Aorta (tissue), 5 donors: ENCODE measurements at places on chromosomes 1 and 21. TPM values are rescaled to one million over a fixed set of nuclear protein-coding genes. Genes with fewer than 3 reads are reported as not detected.
A peak's percentile ranks its signal among the peaks of the same experiment; 100 is the strongest.

DNA sequence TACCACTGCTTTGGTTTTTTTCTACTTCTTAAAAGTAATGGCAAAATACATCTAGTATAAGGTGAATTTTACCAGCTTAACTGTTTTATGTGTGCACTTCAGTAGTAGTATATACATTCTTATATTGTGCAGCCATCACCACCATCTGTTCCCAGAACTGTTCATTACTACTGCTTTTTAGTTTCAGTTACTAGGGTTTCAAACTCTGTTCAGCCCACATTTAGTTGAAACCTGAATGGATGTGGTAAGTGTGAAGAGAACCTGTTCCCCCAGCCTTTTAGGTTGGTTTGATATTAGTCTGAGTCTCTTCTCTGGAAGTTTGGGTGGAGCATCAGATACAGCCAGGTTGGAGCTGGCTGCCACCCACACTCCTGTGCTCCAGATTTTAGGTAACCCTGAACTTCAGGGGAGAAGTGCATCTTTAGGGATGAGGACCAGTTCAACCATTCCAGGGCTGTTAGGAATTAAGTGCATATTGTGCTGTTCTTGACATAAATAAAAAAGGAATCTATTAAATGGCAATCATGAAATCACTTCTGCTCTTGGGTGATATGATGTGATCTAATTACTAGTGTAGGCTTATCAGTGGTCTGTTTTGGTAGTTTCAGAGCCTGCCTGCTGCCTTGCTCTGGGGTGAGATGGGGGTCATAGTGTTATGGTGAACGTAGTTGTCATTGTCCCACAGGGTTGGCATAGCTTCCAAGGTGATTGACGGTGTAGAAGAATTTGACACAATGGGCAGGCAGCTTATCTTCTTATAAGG, 32.1 kb downstream of the URB2 start:
- no peak for DNase-seq
- peaks cover 3% of the 10 kb centered on the region for H3K36me3 ChIP-seq
- no peak overlapping the region for H3K27ac ChIP-seq

- H3K36me3 ChIP-seq: no peaks in the 10 kb centered on the region
- no peaks in the 10 kb centered on the region for H3K4me1 ChIP-seq
- H3K4me3 ChIP-seq: no peak overlapping the region
- no peak overlapping the region for H3K27ac ChIP-seq
Measured at GRCh38 chr1:14740016-14740415, 141.5 kb downstream of the KAZN start.

Gene CRP
- 0.32 TPM for total RNA-seq

- H3K36me3 ChIP-seq: no peaks in the 10 kb centered on the region
- peak overlapping the region; percentile 3 for H3K4me3 ChIP-seq
- H3K27me3 ChIP-seq: no peaks in the 10 kb centered on the region
- H3K4me1 ChIP-seq: peaks cover 2% of the 10 kb centered on the region
- H3K27ac ChIP-seq: peak overlapping the region; percentile 92
- no peak for DNase-seq
Measured at GRCh38 chr1:150567341-150567716, 12.1 kb downstream of the MCL1 start.

DNA sequence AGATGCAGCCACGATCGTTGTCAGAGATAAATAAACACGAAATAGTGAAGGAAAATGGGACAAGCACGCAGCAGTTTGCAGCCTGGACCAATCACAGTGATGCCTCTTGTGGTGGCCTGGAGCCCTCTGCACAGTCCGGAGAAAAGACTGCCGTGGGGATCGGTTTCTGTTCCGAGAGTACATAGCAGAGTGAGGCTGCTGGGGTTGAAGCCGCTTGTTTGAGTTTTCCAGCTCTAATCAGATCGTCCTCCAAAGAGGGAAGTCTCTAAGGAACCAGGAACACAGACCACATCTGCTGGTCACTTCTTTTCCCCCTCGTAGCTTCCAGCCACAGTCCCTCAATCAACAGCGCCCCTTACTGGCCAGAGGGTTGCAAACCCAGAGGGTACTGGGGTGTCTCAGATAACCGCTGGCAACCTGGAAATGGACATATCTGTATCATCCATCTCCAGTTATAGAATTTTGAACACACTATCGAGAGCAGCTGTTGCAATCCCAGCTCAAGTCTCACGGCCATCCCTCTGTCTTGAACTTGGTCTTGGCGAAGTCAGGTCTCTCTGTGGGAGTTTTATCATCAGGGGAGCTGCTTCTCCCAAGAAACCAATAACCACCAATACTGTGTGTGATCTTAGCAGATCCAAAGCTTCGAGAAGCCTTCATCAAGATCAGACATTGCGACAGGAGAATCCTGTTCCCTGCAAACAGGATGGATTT, 57.4 kb downstream of the OLIG1 start:
- no peaks in the 10 kb centered on the region for H3K27me3 ChIP-seq
- no peak overlapping the region for H3K27ac ChIP-seq
- peak overlapping the region; percentile 3 for H3K4me3 ChIP-seq
- no peaks in the 10 kb centered on the region for H3K36me3 ChIP-seq
- DNase-seq: peak; percentile 81
- no peaks in the 10 kb centered on the region for H3K4me1 ChIP-seq

DNA sequence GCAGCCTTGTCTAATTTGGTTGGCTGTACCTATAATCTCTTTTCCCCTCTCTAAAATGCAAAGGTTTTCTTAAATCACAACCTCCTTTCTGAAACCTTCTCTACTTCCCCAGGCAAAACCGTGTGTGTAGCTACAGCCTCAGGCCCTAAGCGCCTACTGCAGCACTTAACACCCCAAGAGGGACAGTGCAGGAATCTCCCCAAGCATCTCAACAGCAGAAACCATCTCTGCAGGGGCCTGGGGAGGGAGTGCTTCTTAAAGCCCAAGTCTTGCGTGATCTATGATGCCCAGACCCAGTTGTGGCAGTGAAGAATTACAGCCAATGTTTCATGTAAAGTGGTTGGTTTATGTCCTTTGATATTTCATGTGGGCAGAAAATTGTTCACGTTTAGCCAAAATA, 159.3 kb downstream of the DSCAM start:
- no peak for DNase-seq
- H3K27ac ChIP-seq: no peak overlapping the region
- no peaks in the 10 kb centered on the region for H3K36me3 ChIP-seq

Gene TIE1
- total RNA-seq: 65.3 TPM

DNA sequence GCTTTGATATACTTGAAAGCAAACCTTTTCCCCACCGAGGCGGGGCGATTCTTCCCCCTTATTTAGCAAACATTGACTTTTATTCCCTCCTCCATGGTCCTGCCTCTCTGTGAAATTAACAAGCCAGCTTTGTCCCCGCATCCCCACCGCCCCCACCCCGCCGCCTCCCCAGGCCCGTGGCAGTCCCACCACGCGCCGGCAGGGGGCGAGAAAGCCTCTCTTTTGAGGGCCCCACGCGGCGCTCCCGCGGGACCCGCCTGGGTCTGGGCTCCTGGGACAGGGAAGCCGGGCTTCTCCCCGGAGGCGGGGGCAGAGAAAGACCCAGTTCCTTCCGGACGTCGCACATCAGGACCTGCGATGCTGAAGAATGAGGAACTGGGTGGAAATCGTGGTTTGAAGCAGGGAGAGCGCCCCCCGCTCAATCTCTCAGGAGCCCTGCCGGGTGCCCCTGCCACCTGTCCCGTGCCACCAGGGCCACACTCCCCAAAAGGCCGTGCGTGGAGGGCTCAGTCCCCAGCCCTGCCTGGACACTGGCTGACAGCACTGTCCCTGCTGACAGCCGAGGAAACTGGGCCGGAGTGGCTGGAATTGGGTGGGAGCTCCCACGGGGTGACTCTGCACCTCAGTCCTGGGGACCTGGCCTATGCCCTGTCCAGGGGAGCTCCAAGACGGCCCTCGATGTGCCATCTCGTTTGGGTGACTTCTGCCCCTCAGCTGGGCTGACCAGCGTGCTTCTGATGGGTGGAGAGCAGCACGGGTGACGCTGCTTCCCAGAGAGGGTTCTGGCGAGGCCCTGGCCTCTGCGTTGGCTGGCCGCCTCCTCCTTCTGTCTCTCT, 8.6 kb upstream of the ACTRT2 start:
- H3K4me3 ChIP-seq: no peak overlapping the region
- no peak overlapping the region for H3K27ac ChIP-seq

DNA sequence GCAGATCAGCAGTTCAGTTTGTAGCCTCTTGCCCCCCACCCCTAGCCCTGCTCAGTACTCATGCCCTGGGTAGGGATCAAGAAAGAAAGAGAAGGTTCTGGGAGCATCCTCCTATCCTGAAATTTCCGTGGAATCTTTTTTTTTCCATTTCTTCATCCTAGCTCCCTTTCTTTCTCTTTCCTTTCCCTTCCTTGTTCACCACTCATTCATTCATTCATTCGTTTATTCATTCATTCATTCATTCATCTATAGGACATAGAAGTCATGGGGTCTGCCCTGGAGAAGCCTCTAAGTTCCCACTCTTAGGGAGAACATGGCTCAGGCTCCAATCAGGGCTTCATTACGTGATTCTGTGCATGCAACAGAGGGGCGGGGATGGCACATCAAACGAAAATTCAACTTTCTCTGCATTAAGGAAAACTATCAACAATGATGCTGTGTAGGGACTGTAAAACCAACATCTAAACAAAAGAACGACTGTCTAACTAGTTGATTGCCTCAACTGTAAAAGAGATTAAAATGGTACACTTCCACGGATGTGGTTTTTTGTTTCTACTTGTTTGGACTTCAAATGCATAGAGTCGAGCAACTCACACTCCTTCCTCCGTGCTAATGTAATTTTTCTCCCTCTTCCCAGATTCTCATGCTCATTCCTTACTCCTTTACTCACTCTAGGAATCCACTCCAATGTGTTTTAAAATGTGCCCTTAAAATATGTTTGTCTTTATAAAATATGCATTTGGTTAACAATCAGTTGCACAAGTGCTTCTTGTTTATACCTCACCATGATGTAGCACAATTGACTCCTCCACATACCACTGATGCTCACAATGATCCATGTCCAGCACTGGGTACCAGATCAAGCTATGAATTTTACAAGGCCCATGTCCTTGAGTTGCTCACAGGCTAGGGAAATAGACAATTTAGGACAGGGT, 101.2 kb upstream of the SLC2A1 start:
- no peak overlapping the region for H3K4me3 ChIP-seq
- H3K27ac ChIP-seq: no peak overlapping the region
- no peaks in the 10 kb centered on the region for H3K36me3 ChIP-seq
- H3K27me3 ChIP-seq: no peaks in the 10 kb centered on the region
- H3K4me1 ChIP-seq: no peaks in the 10 kb centered on the region

Gene TCEA3
- total RNA-seq: 25.7 TPM

Gene PKP1
- 0.16 TPM for total RNA-seq

- no peaks in the 10 kb centered on the region for H3K27me3 ChIP-seq
- H3K4me3 ChIP-seq: no peak overlapping the region
- H3K36me3 ChIP-seq: no peaks in the 10 kb centered on the region
- DNase-seq: no peak
Measured at GRCh38 chr1:172350856-172351255, 69.6 kb upstream of the C1orf105 start.

DNA sequence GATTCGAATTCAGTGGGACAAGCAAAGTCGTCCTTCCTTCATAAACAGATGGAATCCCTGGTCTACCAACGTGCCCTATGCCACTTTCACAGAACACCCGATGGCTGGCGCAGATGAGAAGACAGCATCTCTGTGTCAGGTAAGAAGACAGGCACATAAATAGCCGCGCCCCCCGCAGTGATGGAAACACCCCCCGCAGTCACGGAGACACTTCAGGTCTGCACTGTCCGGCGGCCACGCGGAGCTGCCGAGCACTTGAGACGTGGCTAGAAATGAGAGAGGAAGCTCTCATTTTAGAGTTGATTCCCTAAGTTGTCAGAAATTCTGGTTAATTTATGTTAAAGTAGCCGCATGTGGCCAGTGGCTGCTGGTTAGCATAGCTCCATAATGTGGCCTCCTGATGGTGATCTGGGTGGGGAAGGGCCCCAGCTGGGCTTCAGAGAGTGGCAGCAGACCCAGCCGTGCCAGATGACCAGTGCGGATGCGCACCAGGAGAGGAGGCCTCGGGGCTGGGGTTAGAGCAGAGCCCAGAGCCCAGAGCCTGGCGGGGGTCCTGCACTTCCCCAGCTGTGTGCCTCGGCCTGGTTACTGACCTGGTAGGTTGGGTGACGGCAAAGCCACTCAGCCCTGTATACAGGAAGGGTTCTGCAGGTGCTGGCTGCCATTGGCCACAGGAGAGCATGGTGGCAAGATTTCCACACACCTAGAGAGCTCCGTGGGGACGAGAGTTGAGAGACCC, 2.9 kb downstream of the TPRG1L start:
- DNase-seq: no peak
- no peak overlapping the region for H3K27ac ChIP-seq
- no peaks in the 10 kb centered on the region for H3K36me3 ChIP-seq
- H3K4me3 ChIP-seq: no peak overlapping the region
- H3K27me3 ChIP-seq: no peaks in the 10 kb centered on the region
- no peaks in the 10 kb centered on the region for H3K4me1 ChIP-seq

Gene HCRTR1
- total RNA-seq: not detected

- H3K27me3 ChIP-seq: no peaks in the 10 kb centered on the region
- no peak overlapping the region for H3K4me3 ChIP-seq
- DNase-seq: no peak
- no peak overlapping the region for H3K27ac ChIP-seq
Measured at GRCh38 chr1:233364026-233364425, 36.5 kb downstream of the MAP3K21 start.

GRCh38 chr1:186139115-186139514, 235.9 kb downstream of the TPR start:
- H3K36me3 ChIP-seq: no peaks in the 10 kb centered on the region
- no peaks in the 10 kb centered on the region for H3K4me1 ChIP-seq
- H3K27ac ChIP-seq: no peak overlapping the region
- no peak for DNase-seq
- no peaks in the 10 kb centered on the region for H3K27me3 ChIP-seq

GRCh38 chr1:201444792-201445191, 23.3 kb upstream of the TNNI1 start:
- no peaks in the 10 kb centered on the region for H3K4me1 ChIP-seq
- H3K27ac ChIP-seq: no peak overlapping the region
- peak; percentile 12 for DNase-seq
- H3K36me3 ChIP-seq: no peaks in the 10 kb centered on the region
- no peaks in the 10 kb centered on the region for H3K27me3 ChIP-seq
- no peak overlapping the region for H3K4me3 ChIP-seq

Gene UBXN11
- 14.6 TPM for total RNA-seq

- no peaks in the 10 kb centered on the region for H3K36me3 ChIP-seq
- no peak for DNase-seq
- H3K4me3 ChIP-seq: no peak overlapping the region
- H3K4me1 ChIP-seq: no peaks in the 10 kb centered on the region
- H3K27me3 ChIP-seq: no peaks in the 10 kb centered on the region
Measured at GRCh38 chr1:27218736-27219135, 15.7 kb upstream of the WDTC1 start.

Gene PLPPR5
- total RNA-seq: not detected

DNA sequence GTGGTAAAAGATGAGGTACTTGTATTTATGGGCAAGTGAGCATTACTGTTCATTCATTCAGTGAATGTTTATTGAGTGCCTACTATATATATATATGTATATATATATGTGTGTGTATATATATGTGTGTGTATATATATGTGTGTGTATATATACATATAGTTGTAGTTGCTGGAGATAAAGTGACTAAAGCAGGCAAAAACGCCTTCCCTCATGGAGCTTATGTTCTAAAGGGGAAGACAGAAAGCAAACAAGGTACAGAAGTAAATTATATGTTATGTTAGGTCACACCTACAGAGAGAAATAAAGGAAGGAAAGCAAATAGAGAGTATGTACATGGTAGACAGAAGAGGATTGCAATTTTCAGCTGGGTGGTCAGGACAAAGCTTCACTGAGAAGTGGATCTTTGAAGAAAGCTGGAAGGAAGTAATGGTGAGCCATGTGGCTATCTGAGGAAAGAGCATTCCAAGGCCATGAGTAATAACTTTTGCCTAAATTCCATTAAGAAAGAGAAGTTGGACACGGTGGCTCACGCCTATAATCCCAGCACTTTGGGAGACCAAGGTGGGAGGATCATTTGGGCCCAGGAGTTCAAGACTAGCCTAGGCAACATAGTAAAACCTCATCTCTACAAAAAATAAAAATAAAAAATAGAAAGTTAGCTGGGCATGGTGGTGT, 33.5 kb upstream of the KLF17 start:
- H3K27ac ChIP-seq: no peak overlapping the region
- no peaks in the 10 kb centered on the region for H3K4me1 ChIP-seq
- H3K27me3 ChIP-seq: no peaks in the 10 kb centered on the region
- no peaks in the 10 kb centered on the region for H3K36me3 ChIP-seq
